ENCODE measurements at places on chromosomes 5 and 9. TPM values are rescaled to one million over a fixed set of nuclear protein-coding genes. Genes with fewer than 3 reads are reported as not detected.
A peak's percentile ranks its signal among the peaks of the same experiment; 100 is the strongest.

- DNase-seq, result peak; percentile 51
Measured at GRCh38 chr9:121871431-121872025, 220.1 kb downstream of the DAB2IP start.

DNA sequence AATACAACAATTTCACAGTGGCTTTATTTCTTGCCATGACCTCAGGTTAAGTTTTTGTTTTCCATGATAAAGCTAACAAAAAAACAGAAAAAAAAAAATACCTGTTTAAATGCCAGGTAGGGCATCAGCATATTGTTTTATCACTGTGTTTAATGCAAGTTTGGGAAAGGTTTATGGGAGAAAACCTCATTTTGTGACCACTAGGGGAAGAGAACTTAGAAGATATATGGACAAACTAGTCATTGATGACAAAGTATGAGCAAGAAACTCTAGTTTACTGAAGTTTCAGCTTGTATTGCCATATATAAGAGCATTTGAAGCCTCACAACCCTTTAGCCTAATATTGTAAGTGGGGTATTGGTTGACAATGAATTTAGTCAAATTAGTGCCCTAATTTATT is 1431.4 kb upstream of the CDH18 start:
- DNase-seq, result no peak

NIM1K gene
- total RNA-seq, result not detected

GRCh38 chr9:124869986-124870560 is 8.1 kb downstream of the ARPC5L start:
- peak; percentile 42 for DNase-seq

DNA sequence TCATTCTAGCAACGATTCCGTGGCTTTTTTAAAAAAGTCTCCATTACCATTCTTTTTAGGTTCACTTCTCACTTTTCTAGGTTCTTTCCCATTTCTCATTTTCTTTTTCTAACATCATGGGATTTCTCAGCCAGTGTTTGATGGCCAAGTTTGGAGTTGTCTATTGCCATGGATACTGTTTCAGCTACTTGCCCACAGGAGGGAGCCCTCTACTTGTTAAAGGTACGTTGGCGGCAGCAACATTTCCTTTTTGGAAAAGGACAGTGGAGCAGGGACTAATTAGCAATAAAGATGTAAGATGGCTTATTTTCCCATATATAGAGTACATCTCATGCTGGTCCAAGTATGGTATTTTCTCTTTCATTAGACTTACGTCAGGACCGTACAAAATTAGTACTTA is 2257.5 kb upstream of the C9orf72 start:
- peak; percentile 12 for DNase-seq

WDR38 gene
- total RNA-seq, result not detected

DNA sequence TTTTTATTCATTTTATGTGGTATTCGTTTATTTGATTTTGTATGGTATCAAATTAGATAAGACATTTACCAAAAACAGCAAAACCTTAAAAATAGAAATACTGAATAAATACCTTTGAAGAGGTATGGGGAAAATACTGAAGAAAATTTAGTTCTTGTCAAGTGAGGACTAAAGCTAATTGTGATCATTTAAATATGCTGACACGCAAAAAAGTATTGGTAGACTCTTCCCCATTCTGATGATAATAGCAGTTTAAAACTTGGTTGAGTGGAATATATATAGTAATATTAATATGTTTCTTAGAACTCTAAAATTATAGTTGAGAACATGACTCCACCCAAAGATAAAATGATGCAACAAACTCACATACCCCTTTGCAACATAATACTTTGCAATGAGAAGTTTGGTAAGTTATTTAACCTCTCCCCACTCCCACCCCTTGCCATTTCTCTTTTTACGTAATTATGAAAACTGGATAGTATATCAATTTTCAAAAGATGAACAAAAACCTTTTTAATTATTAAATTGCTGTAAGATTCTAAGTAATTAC is 30.1 kb upstream of the SNX24 start:
- DNase-seq, result no peak

GRCh38 chr9:99637641-99638040 is 184.0 kb upstream of the NR4A3 start:
- DNase-seq, result no peak

GRCh38 chr5:176188506-176189193 is 49.6 kb upstream of the SIMC1 start:
- peak; percentile 56 for DNase-seq

GRCh38 chr5:172531704-172532026 is 77.3 kb upstream of the SH3PXD2B start:
- no peak for DNase-seq

- no peak for DNase-seq
Measured at GRCh38 chr9:2269778-2270177, 254.6 kb downstream of the SMARCA2 start.

LRRC19 gene
- total RNA-seq, result not detected

DNA sequence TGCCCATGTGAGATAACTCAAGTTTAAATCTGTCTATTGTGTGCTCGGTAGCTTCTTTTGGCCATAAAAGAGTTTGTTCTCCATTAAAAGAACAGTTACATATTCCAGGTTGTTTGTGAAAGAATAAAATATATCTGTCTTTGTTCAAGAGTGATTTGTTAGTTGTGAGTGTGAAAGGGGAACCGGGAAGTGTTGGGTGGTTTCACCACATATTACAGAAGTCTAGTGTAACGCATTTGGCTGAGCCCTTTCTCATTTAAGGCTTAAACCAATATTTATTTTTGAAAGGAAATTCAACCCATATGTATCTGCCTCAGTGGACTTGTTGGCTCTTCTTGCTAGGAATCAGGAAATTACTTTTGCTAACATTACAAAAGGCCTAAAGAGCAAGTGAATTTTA is 54.1 kb upstream of the DMRTA1 start:
- no peak for DNase-seq

- DNase-seq, result no peak
Measured at GRCh38 chr9:109780453-109781033, 545 bp downstream of the PALM2AKAP2 start.

FGF18 gene
- 0.35 TPM for total RNA-seq

DNA sequence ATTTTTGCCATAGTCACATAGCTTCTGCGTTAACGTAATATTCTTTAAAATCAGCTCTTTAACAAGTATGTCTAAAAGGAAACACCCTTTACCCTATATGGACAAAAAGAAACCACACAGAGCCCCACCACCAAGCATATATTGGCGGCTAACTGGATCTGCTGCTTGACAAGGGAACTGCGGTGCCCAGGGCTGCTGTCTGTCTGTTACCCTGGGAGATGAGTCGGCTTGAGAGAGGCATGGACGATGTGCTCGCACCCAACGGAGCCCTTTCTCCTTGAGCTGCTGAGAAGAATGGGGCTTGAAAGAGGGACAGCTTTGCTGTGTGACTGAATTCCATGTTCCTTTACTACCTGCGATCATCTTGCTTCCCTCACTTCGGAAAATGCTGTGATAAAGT is 158.6 kb upstream of the SHB start:
- DNase-seq, result peak; percentile 65

DNA sequence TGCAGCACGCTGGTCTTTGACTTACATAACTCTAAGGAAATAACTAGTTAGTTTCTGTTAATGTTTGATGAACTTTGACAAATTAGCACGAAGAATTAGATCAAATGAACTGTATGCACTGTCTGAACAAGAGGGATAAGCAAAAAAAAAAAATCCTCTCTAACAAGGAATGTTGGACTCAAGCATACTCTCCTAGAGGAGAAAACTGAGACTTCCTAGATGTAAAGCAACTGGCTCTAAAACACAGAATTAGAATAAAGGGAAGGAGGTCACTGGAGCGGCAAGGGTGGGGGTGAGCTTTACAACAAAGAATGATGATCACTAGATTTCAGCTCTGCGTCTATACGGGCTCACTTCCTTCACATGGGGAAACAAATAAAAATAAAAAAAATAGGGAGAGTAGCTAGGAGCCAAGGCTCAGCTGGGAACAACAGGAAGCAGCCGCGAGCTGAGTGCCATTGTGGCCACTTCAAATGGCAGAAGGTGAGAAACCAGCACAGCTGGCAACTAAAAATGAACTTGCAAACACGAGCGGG is 48.7 kb upstream of the CEMIP2 start:
- peak; percentile 37 for DNase-seq

NCS1 gene
- total RNA-seq, result 69.8 TPM

DNA sequence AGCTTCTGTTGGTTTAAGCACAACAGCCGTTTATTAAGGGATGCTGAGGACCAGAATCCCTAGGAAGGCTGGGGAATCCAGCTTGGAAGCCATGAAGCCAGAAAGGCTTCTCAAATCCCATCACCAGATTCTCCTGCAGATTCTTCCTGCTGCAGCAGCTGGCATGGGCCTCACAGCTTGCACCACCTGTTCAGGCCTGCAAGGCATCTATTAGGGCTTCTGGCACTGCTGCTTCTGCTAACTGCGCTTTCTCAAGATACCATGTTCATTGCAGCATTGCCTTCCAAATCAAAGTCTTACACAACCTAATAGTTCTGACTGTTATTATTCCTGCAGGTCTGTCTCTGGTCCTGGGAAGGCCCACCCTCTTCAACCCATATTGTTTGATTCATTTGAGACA is 51.2 kb upstream of the ZNF366 start:
- DNase-seq, result no peak

CYSRT1 gene
- total RNA-seq, result 0.87 TPM

DNA sequence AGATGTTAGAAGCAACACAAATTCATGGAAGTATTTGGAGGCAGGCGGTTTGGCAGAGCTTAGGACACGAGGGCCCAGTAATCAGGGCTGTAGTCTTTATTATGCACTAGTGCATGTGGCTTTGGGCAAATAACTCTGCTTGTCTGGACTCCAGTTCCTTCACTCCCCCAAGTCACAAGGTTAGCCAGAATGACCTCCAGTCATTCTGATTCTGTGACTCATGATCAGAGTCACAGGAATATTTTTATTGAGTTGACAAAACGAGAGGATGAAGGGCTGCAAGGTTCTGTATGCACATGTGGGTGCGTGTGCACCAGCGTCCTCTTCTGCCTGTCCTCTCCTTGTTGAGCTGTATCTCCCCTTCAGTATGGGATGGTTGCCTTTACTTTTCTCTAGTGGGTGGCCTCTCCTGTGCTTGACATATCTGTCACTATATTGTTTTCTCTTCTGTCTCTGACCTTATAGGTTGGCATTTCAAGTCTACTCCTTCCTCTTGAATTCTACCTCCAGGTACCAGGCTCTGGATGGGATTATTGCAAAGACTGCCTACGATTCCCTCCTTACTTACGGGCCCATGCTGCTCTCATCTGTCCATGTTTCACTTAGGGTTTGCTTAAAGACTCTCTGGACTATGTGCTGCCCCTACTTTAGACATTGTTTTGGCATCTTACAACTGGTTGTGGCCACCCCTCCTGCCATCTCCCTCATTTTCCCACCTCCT is 94.6 kb downstream of the KDM4C start:
- DNase-seq, result peak; percentile 80

GRCh38 chr5:38697013-38697412 is 140.6 kb upstream of the LIFR start:
- peak; percentile 86 for DNase-seq

C9orf153 gene
- total RNA-seq, result not detected

GRCh38 chr9:20023961-20024571 is 235.2 kb upstream of the SLC24A2 start:
- peak; percentile 60 for DNase-seq

- no peak for DNase-seq
Measured at GRCh38 chr5:112253478-112254250, 165.4 kb downstream of the EPB41L4A start.

GRCh38 chr9:16964228-16964627 is 93.8 kb upstream of the BNC2 start:
- DNase-seq, result peak; percentile 20

TNFSF8 gene
- not detected for total RNA-seq

HSPB3 gene
- not detected for total RNA-seq

GABBR2 gene
- total RNA-seq, result 0.17 TPM

MED10 gene
- 12.9 TPM for total RNA-seq

GRCh38 chr9:124357721-124358361 is 57.4 kb downstream of the PSMB7 start:
- DNase-seq, result no peak

DNA sequence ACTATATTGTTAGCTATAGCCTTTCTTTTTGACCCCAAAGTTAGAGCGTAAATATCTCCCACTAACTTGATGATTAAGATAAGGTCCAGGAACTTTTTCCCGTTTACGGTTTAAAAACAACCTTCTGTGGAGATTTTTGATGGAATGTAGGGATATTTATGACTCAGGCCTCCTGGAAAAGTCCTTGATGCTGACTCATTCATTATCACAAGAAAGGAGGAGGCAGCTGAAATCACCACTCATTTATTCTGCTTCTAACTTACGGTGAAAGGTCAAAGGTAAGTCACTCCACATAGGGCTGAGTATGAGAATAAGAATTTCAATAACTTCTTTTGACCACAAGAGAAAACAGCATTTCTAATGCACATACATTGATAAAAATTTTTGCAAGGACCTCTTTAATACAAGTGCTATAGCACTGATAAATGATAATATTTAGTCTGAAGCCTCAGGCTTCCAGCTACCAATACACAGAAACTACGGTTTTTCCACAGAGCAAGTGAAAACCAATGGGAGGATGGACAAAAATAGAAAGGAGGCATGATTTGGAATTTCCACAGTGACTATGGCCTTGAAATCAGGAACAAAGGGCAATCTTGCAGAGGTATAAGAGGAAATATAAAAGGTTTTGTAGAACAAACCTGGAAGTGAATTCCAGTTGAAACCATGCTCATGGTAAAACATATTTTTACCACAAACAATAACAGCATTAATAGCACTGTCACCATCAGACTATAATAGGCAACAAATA is 146.5 kb downstream of the PPP2R2B start:
- DNase-seq, result peak; percentile 98

- DNase-seq, result no peak
Measured at GRCh38 chr5:97022898-97023297, 87.0 kb downstream of the LNPEP start.

GRCh38 chr5:10555277-10555684 is 8.6 kb upstream of the ANKRD33B start:
- DNase-seq, result peak; percentile 88

DNA sequence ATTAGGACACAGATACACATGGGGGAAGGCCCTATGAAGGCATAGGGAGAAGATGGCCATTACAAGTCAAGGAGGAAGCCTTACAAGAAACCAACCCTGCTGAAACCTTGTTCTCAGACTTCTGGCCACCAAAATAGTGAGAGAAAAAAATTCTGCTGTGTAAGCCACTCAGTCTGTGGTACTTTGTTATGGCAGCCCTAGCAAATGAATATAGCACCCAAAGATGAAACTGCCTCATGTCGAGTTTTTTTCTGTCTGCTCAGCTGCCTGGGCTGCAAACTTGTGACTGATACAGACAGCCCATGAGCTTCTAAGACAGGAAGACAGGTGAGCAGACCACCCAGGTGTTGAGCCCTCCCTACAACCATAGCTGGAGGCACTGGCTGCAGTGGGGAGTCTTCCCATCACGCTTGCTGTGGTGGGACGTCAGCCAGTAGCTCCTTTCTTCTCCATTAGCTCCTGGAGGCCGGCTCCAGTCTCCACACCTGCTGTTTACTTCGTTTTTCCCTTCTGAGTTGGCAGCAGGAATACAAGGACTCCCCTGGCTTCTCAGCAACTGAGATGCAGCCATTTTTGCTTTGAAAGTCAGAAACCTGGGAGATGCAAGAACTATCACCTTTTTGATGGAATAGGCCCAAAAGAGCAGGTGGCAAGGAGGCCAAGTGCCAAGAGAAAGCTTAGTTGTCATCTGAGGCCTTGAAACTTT is 164.9 kb downstream of the SEMA6A start:
- DNase-seq, result no peak

IFNK gene
- total RNA-seq, result not detected

GRCh38 chr5:54309691-54310432 is 511 bp downstream of the ARL15 start:
- DNase-seq, result no peak

IL9 gene
- not detected for total RNA-seq

- DNase-seq, result no peak
Measured at GRCh38 chr5:33735072-33735471, 156.7 kb downstream of the ADAMTS12 start.

All from renal cortical epithelial cell (primary cell).